PC-9 (cell line): ENCODE measurements at places on chromosomes 11 and 22.

- DNase-seq: peak; percentile 86
These were observed 8.8 kb upstream of the PDGFB start for GRCh38 chr22:39253435-39254070.

- DNase-seq: no peak
These were observed 255.7 kb upstream of the NARS2 start for GRCh38 chr11:78830277-78830819.

DNA sequence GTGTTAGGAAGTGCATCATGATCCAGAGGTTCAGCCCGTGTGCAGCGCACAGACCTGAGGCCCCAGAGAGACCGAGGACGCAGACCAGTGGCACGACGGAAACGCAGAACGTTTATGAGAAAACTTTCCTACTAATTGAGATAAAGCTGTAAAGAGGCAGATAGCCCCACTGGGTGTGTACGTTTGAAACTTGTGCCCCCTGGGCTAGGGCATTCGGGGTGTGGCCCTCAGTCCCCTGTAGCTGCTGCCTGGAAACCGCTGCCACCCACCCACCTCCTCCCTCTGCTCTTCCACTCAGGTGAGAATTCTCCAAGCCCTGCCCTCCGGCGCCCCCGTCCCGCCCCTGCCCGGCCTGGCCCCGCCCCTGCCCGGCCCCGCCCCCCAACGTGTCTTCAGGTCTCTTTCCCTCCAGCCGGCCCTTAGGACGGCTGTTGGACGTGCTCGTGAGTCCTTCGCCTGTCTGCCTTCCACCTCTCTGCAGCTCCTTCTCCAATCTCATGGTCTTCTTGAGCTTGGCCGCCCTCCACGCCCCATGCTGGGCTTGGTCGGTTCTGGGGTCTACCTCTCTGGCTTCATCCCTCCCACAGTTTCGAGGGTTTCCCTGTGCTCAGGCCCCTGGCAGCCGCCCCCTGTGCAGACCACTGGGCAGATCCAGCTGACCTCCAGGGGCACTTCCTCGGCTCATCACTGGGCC lies 12.1 kb downstream of the MAPK8IP2 start:
- no peak for DNase-seq

- no peak for DNase-seq
These were observed 5.8 kb downstream of the MOB2 start for GRCh38 chr11:1480555-1481482.

GRCh38 chr11:2748814-2749554 lies 49.2 kb upstream of the KCNQ1OT1 start:
- DNase-seq: no peak

GRCh38 chr11:12517741-12518140 lies 140.4 kb downstream of the PARVA start:
- no peak for DNase-seq

- no peak for DNase-seq
These were observed 539 bp downstream of the EIF4ENIF1 start for GRCh38 chr22:31488988-31489617.

GRCh38 chr11:128707681-128708080 lies 13.8 kb downstream of the FLI1 start:
- no peak for DNase-seq

DNA sequence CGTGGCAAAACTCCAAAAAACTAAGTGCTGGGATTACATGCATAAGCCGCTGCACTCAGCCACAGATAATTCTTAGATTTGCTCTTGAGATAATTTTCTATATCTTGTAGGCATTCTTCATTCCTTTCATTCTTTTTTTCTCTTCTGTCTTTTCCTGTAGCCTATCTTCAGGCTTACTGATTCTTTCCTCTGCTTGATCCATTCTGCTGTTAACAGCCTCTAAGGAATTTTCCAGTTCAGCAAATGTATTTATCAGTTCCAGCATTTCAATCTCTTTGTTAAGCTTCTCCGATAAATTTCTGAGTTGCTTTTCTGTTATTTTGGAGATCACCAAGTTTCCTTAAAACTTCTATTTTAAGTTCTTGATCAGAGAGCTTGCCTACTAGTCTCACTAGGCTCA lies 46.7 kb downstream of the SMC1B start:
- DNase-seq: no peak

DNA sequence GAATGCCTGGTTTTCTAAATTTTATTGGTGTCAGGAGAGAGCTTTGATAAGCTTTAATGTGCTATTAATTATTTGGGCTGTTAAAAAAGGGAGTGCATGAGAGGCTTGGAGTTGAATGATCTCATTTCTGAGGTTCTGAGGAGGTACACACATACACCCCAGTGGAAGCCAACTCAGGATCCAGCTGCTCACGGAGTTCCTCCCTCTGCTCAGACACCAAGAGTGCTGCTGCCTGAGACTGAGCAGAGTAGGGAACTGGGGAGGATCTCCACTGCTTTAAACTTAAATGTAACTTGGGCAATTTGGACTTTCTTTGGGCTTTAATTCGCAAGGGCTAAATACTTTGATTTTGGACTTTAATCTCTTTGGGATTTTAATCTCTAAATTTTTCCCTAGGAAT lies 414.4 kb upstream of the CADM1 start:
- no peak for DNase-seq

- no peak for DNase-seq
These were observed 43.7 kb upstream of the TOP3B start for GRCh38 chr22:22026157-22026831.

DNA sequence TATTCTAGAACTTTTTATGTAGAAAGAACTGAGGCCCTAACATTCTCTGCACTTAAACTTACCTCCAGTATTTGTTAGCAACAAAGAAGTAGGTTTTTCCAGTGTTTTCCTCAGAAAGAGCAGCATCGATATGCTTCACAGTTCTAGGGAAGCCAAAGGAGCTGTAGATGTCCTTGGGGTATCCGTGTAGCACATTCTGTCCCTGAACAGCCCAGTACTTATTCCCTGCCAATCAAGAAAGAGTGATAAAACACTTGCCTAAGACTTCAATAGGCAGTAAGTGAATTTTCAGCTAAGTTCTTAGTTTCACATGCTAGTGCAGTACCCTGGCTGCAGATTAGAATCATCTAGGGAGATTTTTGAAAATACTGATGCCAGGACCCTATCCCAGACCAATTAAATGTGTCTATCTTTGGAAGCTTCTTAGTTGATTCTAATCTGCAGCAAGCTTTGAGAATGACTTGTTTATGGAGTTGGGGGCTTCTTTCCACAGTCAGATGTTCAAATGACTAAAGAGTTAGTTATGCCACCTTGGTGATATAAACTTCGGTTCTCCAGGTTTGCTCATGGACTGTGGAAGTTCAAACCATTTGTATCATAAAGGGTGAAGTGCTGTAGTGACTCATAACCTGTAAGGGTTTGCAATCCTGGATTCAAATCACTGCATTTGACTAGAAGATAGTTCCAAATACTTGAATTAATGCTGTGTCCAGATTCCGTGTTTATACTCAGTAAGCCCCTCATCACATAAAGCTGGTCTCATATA lies 6.5 kb downstream of the MMP1 start:
- no peak for DNase-seq

GRCh38 chr11:46345131-46345597 lies 2.1 kb upstream of the DGKZ start:
- no peak for DNase-seq
